ENCODE measurements at places on chromosomes 11 and 22. TPM values are rescaled to one million over a fixed set of nuclear protein-coding genes. Genes with fewer than 3 reads are reported as not detected.

DNA sequence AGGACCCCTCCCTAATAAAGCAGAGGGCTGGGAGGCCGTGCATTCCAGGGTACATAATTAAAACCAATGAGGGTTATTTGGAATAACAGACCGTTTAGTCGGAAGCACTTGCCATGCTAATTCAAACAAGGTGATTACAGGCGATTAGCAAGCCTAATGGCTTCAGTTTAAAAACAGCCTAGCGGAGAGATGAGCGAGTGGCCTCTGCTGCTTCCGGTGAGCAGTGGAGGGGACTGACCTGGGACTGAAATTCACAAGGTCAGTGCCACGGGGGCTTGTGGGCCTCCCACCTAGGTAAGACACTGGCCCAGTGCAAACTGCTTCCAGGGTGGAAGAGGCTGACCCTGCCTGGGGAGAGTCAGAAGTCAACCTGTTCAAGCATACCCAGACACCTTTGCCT, 56.8 kb upstream of the ALX4 start:
- H3K27ac ChIP-seq = no peak overlapping the region
- no peaks in the 10 kb centered on the region for H3K36me3 ChIP-seq
- H3K27me3 ChIP-seq = peaks cover 26% of the 10 kb centered on the region
- H3K4me1 ChIP-seq = no peaks in the 10 kb centered on the region
- no peak overlapping the region for H3K4me3 ChIP-seq

DNA sequence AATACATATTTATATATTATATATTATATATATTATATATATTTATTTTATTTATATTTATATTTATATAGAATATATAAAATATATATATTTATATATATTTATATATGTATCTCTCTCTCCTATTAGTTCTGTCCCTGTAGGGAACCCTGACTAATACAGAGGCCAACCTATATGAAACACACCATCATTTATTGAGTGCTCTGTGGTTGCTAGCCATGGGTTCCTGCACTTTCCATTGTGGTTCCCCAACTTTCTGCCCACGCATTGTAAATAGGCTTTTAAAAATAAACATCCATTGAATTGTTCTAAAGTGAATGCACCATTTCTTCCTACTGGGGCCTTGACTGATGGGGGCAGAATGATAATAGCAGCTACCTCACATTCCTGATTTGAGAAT, 93.8 kb upstream of the SESN3 start:
- no peaks in the 10 kb centered on the region for H3K27me3 ChIP-seq
- DNase-seq = no peak
- no peak overlapping the region for H3K27ac ChIP-seq
- peaks cover 6% of the 10 kb centered on the region for H3K4me1 ChIP-seq
- H3K36me3 ChIP-seq = no peaks in the 10 kb centered on the region

DNA sequence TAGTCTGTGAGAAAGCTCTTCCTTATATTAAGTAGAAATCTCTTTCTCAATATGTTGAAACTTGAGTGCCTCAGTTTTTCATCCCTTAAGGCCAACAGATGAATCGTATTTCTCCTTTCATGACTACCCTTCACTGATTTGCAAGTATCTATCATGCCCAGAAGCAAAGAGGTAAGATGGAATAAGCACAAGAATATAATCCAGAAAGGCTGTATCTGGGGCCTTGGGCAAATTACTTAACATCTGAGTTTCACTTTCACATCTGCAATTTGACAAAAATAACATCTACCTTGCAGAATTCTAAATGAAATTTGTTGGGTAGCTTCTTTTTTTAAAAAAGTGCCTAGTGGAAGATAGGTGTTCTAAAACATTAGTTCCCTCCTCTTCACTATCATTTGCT, 552.4 kb upstream of the ANO5 start:
- no peak overlapping the region for H3K4me3 ChIP-seq
- no peaks in the 10 kb centered on the region for H3K36me3 ChIP-seq
- no peak for DNase-seq
- H3K27me3 ChIP-seq = no peaks in the 10 kb centered on the region

DNA sequence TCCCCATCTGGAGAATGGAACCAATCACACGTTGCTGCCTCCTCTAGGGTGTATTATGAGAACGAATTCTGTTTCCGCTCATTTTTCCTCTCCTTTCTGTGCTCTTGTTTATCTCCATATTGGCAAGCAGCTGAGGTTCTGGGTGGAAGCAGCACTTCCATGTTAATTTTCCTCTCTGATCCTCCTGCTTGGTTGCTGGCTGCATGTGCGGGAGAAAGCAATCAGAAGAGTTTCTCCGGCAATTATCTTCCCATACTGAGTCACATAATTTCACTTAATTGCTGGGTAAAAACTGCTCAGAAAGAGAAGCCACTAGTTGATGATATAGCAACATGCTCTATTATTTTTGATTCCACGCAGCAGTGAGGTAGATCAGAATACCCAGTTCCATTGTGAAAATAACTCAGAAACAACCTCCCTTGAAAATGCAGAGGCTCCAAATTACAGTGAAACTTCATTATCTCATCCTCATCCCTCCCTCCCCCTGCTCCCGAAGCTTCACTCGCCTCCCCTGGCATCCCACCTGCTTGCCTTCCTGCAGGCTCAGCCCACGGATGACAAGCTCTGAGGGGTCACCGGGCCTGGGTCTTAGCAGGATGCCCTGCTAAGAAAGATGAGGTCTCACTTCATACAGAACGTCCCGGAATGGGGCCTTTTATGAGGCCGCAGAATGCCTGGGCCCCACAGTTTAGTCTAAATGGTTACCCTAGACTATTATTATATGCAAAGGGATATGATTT, 20.4 kb downstream of the FXYD6 start:
- DNase-seq = no peak
- peaks cover 44% of the 10 kb centered on the region for H3K27me3 ChIP-seq
- no peaks in the 10 kb centered on the region for H3K4me1 ChIP-seq

DNA sequence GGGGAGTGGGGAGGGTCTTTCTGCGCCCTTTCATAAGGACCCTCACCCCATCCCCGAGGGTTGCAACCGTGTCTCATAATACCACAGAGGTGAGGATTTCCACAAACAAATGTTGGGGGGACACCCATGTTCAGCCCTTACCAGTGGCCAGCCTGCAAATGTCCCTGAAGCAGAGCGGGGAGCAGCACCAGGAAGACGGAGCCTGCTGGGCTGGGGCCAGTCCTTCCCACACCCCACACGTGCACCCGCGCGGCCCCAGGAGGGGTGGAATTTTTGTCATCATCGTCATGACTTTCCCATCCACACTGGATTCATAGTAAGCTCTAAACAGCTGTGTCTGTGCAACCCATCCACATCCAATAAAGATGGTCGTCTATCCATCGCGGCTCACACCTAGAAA, 409.8 kb downstream of the BRD1 start:
- no peaks in the 10 kb centered on the region for H3K36me3 ChIP-seq
- no peak overlapping the region for H3K27ac ChIP-seq
- H3K27me3 ChIP-seq = peaks cover 8% of the 10 kb centered on the region
- DNase-seq = no peak
- no peaks in the 10 kb centered on the region for H3K4me1 ChIP-seq
- no peak overlapping the region for H3K4me3 ChIP-seq

DNA sequence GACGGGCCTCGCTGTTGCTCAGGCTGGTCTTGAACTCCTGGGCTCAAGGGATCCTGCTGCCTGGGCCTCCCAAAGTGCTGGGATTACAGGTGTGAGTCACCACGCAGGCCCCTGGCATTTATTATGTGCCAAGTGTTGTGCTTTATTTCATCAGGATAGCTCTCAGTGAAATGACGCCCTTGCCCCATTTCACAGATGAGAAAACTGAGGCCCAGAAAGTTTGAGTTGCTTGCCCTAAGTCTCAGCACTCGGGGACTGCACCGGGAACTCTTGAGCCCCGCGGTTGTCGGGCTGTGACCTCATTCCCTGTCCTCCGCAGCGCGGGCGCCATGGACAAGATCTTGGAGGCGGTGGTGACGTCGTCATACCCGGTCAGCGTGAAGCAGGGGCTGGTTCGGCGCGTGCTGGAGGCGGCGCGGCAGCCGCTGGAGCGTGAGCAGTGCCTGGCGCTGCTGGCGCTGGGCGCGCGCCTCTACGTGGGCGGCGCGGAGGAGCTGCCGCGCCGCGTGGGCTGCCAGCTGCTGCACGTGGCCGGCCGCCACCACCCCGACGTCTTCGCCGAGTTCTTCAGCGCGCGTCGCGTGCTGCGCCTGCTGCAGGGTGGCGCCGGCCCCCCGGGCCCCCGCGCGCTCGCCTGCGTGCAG, 7.3 kb downstream of the USP35 start:
- no peak overlapping the region for H3K27ac ChIP-seq
- H3K4me1 ChIP-seq = peaks cover 3% of the 10 kb centered on the region
- H3K36me3 ChIP-seq = no peaks in the 10 kb centered on the region
- H3K4me3 ChIP-seq = no peak overlapping the region

DNA sequence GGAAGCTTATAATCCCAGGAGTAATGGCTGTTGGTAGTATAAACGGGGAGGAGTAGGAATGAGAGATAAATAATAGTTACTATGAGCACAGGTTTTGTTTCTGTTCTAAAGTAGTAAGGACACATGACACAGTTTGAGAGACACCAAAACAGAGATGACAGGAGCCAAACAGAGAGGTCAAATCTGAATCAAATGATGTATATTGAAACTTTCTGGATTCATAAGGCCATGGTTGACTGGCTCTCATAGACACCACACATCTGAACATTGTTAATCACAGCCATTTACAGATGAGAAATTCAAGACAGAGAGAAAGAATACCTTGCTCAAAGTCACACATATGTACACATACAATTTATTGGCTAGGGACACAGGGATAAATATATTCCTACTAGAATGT, 63.4 kb upstream of the UCP3 start:
- H3K36me3 ChIP-seq = peaks cover 68% of the 10 kb centered on the region
- no peaks in the 10 kb centered on the region for H3K27me3 ChIP-seq
- H3K27ac ChIP-seq = no peak overlapping the region

DNA sequence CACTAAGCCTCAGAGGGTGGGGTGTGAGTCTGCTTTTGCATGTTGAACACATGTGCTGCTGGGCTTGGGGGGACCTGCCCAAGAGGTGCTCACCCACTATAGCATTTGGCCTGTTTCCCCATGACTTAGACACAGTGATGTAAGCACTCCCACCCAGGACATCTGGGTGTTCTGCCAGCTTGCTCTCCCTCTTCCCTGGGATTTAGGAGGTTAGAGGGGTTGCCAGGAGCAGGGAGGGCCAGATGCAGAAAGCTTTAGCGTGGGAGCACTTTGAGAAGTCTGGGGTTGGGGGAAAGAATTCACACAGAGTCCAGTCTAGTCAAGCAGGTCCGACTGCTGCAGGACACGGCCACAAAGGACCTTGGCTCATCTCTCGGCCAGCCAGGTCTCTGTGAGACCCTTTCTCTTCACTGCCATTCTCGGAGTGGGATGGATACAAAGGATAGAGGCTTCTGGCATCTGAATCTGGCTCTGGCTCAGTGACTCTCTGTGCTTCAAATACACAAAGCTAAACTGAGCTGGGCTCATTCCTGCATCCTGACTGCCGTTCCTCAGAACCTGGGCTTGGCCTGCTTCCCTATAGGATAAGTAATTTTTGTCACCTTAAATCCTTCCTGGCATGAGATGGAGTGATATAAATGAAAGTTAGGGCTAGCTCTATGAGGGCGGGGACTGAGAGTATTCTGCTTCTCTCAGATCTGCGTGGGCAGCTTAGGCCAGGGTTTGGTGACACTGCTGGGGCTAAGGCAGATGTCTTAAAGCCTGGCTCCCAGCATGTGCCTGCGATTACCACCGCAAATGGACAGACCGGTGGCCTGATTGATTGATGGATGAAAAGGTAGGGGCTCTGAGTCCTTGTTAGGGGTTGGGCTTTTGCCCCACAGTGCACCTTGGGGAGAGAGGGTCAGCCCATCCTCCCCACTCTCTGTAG, 14.5 kb downstream of the USP2 start:
- DNase-seq = no peak
- no peak overlapping the region for H3K4me3 ChIP-seq
- H3K4me1 ChIP-seq = peaks cover 9% of the 10 kb centered on the region
- H3K36me3 ChIP-seq = no peaks in the 10 kb centered on the region
- no peak overlapping the region for H3K27ac ChIP-seq
- peaks cover 46% of the 10 kb centered on the region for H3K27me3 ChIP-seq

DNA sequence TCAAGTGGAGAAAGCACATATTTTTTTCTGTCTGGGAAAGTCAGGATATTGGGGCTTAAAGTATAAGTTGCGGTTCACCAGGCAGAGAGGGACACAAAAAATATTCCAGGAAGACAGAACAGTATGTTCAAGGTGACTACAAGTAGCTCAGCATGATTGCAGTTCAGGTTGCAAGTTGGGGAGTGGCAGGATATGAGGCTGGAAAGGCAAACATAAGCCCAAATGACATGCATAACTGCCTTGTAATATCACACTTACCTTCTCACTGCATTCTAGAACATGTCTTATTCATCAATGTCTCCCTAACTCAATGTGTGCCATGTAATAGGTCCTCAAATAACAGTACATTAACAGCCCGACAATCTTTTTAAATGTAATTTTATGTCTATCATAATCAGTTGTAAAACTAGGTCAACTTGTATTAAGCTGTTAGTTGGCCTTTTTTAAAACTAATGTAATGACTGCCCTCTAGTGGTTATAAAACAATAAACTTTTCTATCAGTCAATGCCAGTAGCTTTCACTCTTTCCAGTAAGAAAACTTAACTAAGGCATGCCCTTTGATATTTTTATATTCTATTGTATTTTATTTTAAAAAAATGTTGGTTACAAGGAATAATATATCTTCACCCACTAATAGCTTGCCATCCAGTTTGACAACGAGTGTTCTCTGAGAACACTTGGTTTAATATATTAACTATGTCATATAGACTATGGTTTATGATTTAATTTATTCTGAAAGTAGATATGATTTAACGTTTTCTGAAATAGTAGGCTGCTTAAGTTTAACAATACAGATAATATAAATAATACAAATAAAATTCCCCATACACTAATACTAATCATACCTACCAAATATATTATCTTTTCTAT, 39.4 kb upstream of the CFAP300 start:
- no peak overlapping the region for H3K4me3 ChIP-seq
- H3K4me1 ChIP-seq = no peaks in the 10 kb centered on the region
- no peak for DNase-seq
- peaks cover 11% of the 10 kb centered on the region for H3K27me3 ChIP-seq

GRCh38 chr11:4074266-4074665, 20.3 kb upstream of the RRM1 start:
- peaks cover 8% of the 10 kb centered on the region for H3K4me1 ChIP-seq
- H3K27me3 ChIP-seq = no peaks in the 10 kb centered on the region
- H3K4me3 ChIP-seq = no peak overlapping the region
- peaks cover 42% of the 10 kb centered on the region for H3K36me3 ChIP-seq

GRCh38 chr11:495537-495931, 11.5 kb downstream of the RNH1 start:
- peaks cover 62% of the 10 kb centered on the region for H3K36me3 ChIP-seq
- no peak for DNase-seq
- no peak overlapping the region for H3K4me3 ChIP-seq
- H3K27me3 ChIP-seq = no peaks in the 10 kb centered on the region
- H3K4me1 ChIP-seq = peaks cover 7% of the 10 kb centered on the region

The KRTAP5-9 gene
- total RNA-seq = 0.53 TPM

The EMSY gene
- total RNA-seq = 24.9 TPM

The CXCR5 gene
- total RNA-seq = 198 TPM

The PKNOX2 gene
- not detected for total RNA-seq

The OR51B5 gene
- total RNA-seq = not detected

The ACTN3 gene
- total RNA-seq = not detected
